Natural killer cell (primary cell): ENCODE measurements at places on chromosomes 5 and 9. TPM values are rescaled to one million over a fixed set of nuclear protein-coding genes. Genes with fewer than 3 reads are reported as not detected.

GRCh38 chr9:91680106-91680505 lies 256.5 kb upstream of the NFIL3 start:
- DNase-seq: no peak

Gene CCDC180
- total RNA-seq: 17.8 TPM

Gene TMCO6
- total RNA-seq: 17.9 TPM

GRCh38 chr5:150413176-150413901 lies 629 bp upstream of the CD74 start:
- no peak for DNase-seq
